T follicular helper cell (primary cell): ENCODE measurements at places on chromosomes 1 and 21.

GRCh38 chr1:232622378-232622777, 7.6 kb downstream of the SIPA1L2 start:
- no peak for DNase-seq

DNA sequence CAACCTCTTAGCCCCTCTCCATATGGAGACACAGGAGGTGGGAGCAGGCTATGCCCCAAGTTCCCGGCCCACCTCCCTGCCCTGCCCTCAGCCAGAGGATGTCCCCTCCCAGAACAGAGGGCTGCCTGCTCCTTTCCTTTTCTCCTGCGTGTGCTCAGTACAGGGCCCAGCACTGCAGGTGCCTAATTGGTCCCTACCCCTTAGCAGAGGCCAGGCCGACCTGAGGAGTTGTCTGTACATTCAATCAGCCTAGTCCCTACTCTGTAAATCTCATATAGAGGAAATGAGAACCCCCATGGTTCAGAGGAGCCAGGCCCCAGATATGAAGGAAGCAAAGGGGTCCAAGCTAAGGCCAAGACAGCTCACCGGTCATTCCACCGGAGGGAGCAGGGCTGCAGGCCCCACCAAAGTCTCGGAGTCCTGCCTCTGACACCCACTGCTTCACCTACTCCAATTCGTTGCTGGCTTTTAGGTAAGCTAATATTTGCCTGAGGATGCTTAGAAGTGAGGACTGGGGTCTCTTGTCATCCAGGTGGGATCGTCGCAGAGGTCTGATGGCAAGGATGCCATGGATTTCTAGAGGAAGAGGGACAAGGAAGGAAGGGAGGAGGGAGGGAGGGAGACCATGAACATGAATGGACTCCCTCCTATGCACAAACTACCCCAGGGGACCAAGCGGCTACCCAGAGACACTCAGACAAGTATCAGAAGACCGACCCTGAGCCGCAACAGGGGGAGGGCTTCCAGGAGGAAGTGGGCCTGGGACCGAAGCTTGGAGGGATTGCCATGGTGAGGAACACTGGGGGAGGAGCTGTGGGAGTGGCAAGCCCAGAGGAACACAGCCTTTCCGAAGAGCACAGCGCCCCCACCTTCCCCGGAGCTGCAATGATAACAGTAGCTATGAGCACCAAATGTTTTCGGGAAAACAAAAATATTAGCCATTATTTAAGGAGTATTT, 30.4 kb upstream of the FOXO6 start:
- no peak for DNase-seq

- DNase-seq, result no peak
Measured at GRCh38 chr1:94949681-94950661, 23.1 kb upstream of the CNN3 start.

DNA sequence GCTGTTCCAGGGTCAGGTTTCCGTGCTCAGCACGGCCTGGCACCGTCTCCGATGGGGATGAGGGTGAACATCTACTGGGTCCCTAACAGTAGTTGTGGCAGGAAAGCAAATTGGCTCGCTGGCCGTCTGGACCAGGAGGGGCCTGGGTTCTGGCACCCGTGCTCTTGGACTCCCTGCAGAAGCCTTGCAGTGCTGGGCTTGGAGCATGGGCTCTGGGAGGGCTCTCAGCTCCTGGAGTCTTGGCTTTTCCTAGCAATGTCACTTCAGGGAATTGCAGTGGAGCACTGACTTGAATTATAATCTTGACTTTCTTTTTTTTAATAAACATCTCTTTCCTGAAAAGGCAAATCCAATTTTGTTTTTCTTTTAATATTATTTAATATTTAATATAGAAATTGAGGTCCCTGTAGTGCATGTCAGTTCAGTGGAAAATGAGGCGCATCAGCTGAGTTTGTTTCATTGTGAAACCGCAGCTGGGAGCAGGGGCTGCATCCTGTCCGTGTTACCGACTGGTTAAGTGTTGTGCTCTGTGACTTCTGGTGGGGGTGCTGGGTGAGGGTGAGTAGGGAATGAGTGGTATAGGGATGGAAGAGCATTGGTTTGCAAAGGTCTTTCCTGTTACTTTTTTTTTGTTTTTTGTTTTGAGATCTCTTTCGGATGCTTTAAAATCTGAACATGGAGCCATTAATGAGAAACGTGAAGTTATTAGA, 64.1 kb downstream of the PEX14 start:
- no peak for DNase-seq

- no peak for DNase-seq
Measured at GRCh38 chr1:97385536-97386277, 535.1 kb downstream of the DPYD start.

- DNase-seq, result no peak
Measured at GRCh38 chr1:39394598-39394997, 96.8 kb upstream of the BMP8A start.
